ENCODE measurements at places on chromosomes 4 and X.

- H3K4me1 ChIP-seq, result peaks cover 10% of the 10 kb centered on the region
- H3K4me3 ChIP-seq, result no peak overlapping the region
- H3K27ac ChIP-seq, result no peak overlapping the region
- H3K36me3 ChIP-seq, result no peaks in the 10 kb centered on the region
- H3K27me3 ChIP-seq, result no peaks in the 10 kb centered on the region
Observed at GRCh38 chr4:122584519-122584918, 36.3 kb downstream of the IL21 start.

- H3K27me3 ChIP-seq, result no peaks in the 10 kb centered on the region
- no peaks in the 10 kb centered on the region for H3K36me3 ChIP-seq
- no peak for DNase-seq
- no peak overlapping the region for H3K27ac ChIP-seq
- no peaks in the 10 kb centered on the region for H3K4me1 ChIP-seq
Observed at GRCh38 chr4:172134521-172134920, 321.3 kb downstream of the GALNTL6 start.

DNA sequence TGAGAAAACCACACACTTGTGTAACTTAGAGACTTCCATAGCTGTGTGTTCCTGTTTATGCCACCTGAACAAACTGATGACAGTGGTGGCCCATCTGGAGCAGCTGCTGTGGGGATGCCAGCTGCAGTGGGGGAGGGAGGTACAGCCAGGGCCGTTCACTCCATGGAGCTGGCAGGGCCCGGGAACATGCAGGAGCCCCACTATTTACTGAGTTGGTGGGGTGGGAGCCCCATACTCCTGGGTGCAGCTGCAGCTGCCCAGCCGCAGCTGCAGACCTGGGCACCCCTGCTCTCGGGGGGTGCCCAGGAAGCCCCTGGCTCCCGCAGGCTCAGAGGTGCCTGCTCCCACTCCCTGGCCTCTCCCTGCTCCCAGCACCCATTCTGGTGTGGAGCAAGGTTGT is 398.6 kb upstream of the RASGEF1B start:
- H3K4me1 ChIP-seq, result no peaks in the 10 kb centered on the region
- DNase-seq, result no peak
- no peaks in the 10 kb centered on the region for H3K36me3 ChIP-seq
- H3K27ac ChIP-seq, result no peak overlapping the region
- H3K27me3 ChIP-seq, result no peaks in the 10 kb centered on the region
- no peak overlapping the region for H3K4me3 ChIP-seq

- H3K27me3 ChIP-seq, result no peaks in the 10 kb centered on the region
- DNase-seq, result no peak
Observed at GRCh38 chr4:82851885-82852750, 38.8 kb downstream of the SEC31A start.

GRCh38 chr4:4599481-4600275 is 57.8 kb upstream of the STX18 start:
- H3K4me3 ChIP-seq, result no peak overlapping the region
- no peak for DNase-seq
- peaks cover 4% of the 10 kb centered on the region for H3K36me3 ChIP-seq
- no peaks in the 10 kb centered on the region for H3K4me1 ChIP-seq
- H3K27ac ChIP-seq, result no peak overlapping the region
